Right ventricle myocardium superior (tissue), 1 donor: ENCODE measurements at places on chromosomes 5 and 9. TPM values are rescaled to one million over a fixed set of nuclear protein-coding genes. Genes with fewer than 3 reads are reported as not detected.
A peak's percentile ranks its signal among the peaks of the same experiment; 100 is the strongest.

DNA sequence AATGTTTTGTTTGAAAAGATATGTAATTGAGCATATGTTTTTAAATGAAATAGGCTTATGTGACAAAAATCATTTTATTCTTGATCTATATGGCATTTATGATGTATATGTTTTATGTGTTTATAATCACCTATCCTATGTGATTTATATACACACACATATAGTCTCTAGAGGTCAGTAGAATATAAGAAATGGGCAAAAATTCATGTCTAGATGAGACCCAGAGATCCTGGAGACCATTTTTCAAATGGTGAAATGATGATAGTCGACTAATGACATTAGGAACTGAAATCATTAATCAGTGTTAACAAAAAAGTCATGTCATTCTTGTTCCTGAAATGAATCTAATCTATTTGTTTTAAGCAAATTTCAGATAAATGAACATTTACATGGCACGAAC is 709.2 kb upstream of the WWC1 start:
- no peak for DNase-seq

ABO gene
- 2.4 TPM for total RNA-seq

- DNase-seq, result peak; percentile 47
Observed at GRCh38 chr5:66616520-66617225, 20.5 kb downstream of the MAST4 start.

RICTOR gene
- total RNA-seq, result 25.6 TPM

DNA sequence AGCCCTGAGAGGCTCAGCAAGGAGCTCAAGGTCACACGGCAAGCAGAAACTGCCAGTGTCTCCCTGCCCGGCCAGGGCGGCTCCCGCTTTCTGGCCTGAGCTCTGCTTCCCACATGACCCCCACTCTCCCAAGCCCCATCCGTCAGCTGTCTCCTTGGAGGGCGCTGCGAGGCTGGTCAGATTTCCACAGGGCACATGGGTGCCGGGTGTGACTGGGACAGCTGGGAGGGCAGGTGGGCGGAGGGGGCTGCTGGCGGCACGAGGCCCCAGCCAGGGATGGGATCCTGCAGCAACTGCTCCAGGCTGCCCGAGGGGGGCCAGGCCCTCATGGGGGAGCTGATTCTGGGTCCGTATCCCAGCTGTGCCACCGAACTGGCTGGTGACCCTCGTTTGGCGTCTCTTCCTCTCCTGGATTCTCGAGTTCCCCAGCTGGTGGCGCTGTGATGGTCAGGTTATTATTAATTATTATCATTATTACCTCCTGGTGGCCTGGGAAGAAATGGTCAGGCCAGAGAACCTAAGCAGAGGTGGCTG is 12.9 kb upstream of the WDR38 start:
- DNase-seq, result peak; percentile 41

- DNase-seq, result no peak
Observed at GRCh38 chr5:142472306-142472951, 147.6 kb upstream of the SPRY4 start.

DNA sequence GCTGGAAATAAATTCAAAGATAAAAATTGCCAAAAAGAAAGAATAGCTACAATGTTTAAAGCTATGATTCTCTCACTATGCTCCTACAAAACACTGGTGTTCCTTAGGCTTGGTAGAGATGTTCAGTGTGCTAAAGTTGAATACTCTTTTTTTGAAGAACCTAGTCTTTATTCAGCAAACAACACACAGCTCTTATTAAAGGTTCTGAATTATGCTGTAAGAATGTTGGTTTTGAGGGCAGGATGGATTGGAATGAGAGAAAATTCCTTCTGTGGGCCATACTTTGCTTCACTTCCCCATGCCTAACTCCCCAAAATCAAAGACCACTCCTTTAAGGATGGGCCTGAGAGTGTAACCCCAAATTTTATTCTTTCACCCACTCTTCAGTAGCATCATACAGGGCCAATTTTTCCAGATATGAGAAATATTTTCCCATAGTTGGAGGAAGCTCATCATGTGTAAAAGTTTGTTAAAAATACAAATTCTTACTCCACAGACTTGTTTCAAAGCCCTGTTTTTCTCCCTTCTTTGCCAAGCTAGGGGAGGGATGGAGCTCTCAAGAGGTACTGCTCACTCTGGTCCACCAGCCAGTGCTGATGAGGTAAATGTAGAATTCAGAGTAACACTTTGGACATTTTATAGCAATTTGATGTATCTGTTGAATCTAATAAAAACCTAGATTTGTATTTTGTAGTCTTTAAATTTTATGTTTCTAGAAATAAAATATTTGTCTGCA is 99.3 kb downstream of the GDNF start:
- no peak for DNase-seq

SHC3 gene
- 0.35 TPM for total RNA-seq

DNA sequence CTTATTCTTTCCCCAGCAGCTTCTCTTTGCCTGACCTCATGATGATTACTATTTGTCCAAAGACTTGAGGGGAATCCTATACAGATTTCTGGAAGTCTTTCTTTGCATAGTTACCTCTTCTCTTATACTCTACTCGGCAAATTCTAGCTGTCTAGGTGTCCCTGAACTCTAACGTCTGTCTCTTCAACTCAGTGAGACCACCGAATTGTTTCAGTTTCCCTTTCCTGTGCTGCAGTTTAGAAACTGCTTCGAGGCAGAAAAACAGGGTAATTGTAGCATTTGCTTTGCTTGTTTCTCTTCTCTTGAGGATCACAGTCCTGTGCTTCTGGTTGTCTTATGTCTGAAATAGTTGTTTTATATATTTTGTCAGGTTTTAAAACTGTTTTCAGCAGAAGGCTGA is 14.8 kb downstream of the LVRN start:
- no peak for DNase-seq

DNA sequence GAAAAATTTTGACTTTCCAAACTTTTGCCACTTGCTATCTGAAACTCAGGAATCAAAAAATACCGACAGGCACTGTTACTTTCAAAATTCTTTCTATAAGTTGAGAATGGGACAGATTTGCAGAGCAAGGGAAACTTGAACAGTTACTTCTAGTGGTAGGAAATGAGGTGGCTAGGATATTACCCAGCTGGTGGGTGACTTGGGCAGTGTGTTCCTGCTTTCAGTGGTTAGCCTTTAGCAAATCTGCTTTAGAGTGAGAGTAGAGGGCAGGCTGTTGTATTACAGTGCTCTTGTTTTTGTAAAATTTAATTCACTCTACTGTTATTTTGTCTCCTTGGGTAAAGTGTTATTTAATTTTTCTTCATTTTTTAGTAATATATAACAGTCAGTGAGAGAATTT is 40.2 kb upstream of the ROPN1L start:
- DNase-seq, result no peak

- no peak for DNase-seq
Observed at GRCh38 chr5:105659396-105659795, 2011.3 kb downstream of the EFNA5 start.
